NCI-H524 (cell line): ENCODE measurements at places on chromosomes 13 and 19.

DNA sequence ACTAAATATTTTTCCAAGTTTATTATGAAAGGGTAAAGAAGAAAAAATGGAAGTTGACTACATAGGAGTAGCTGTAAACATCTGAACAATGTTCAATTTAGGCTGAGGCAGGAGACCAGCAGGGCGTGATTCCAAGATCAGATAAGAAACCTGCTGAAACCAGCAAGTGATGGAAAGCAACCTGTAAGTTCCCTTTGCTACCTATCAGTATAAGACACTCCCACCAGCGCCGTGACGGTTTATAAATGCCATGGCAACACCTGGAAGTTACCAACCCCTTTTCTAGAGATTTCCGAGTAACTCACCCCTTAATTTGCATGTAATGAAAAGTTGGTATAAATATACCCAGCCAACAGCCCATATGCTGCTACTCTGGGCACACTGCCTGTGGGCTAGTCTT lies 1.1 kb upstream of the ZNF45 start:
- no peak for DNase-seq

GRCh38 chr13:23851106-23851505 lies 38.1 kb downstream of the MIPEP start:
- no peak for DNase-seq

GRCh38 chr13:77031656-77032243 lies 4.8 kb upstream of the FBXL3 start:
- DNase-seq = peak; percentile 90

GRCh38 chr19:6233827-6234511 lies 45.8 kb downstream of the MLLT1 start:
- DNase-seq = peak; percentile 7

- peak; percentile 62 for DNase-seq
Measured at GRCh38 chr13:77779552-77780272, 82.2 kb downstream of the SLAIN1 start.

GRCh38 chr19:41298348-41298964 lies 11.5 kb upstream of the CCDC97 start:
- no peak for DNase-seq

DNA sequence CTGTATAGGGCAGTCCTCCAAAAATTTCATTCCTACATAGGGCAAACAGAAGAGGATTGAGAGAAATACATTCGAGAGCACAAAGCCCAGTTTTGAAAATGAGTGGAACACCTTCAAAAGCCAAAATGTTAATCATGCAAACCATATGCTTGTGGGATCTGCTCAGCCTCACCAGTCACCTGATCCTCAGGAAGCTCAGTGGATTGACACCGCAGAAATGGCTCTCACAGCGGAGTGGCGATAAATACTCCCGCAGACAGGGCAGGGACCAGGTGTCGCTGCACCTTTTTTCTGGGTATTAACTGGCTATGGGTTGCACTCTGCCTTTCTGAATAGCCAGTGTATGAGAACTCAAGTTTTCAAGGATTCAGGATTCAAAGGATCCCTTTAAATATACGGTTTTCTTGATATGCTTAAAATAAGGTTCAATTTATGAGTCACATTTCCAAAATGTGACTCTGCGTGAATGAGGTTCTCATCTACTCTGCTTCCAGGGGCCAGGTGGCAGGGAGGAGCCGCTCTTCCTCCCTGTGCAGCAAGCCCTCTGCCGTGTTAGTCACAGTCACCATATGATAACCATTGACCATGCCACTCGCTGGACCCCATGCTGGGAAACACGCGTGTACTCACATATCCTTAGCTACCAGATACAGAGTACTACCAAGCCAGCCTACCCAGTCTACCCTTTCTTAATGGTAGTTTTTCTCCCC lies 18.3 kb upstream of the DHRS12 start:
- DNase-seq = peak; percentile 90

DNA sequence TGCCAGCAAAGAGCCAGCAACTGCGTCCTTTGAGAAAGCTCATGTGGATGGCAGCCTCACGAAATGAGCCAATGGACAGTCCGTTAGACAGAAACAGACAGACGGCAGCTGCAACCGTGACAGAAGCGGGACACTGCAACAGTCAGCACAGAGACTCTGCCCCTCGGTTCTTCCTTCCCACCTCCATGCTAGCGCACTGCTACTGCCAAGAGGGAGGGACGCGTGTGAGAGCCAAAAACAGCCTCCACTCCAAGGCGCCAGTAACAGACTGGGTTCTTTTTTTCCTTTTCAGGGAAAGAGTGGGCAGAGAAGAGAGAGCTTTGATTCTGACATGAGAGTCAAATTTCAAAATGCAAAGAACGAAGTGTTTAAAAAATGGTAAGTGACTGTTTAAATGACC lies 77.5 kb downstream of the SERP2 start:
- DNase-seq = no peak

DNA sequence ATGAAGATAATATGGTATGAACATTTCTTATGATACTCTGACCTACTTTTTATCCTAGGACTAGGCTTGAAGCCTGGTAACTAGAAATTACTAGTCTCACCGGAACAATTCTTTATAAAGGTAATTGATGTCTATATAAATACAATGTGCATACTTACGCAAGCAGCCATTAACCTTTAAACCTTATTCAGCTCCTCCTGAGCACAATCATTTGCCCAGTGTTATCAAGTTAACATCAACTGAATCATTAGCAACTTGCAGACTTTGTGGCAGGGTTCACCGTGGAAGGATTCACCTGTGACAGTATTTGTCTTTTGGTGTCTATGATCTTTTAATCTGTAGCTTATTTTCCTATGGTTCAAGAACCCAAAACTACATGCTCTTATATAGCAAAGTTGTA lies 508.6 kb upstream of the KLHL1 start:
- DNase-seq = no peak

GRCh38 chr19:56350416-56351045 lies 35.9 kb upstream of the ZSCAN5A start:
- DNase-seq = peak; percentile 10

GRCh38 chr13:106143392-106143791 lies 392.1 kb downstream of the EFNB2 start:
- DNase-seq = no peak

DNA sequence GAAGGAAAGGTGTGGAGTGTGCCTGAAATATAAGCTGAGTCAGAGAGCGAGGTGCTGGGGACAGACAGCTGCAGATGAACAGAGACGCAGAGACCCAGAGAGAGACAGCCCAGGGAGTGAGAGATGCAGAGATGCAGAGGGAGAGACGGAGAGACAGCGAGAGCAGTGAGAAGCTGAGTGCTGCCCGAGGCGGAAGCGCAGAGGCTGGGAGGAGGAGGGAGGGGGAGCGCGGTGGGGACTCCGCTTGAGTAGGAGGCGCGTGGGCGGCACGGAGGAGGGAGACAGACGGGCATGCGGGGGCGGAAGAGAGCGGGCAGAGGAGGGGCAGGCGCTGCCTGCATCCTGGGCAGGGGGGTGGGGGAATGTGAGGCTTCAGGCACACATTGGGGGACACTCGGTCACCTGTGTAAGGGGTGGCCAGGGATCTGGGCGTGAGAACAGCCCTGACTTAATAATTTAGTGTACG lies 25.7 kb downstream of the SLC8A2 start:
- peak; percentile 70 for DNase-seq

DNA sequence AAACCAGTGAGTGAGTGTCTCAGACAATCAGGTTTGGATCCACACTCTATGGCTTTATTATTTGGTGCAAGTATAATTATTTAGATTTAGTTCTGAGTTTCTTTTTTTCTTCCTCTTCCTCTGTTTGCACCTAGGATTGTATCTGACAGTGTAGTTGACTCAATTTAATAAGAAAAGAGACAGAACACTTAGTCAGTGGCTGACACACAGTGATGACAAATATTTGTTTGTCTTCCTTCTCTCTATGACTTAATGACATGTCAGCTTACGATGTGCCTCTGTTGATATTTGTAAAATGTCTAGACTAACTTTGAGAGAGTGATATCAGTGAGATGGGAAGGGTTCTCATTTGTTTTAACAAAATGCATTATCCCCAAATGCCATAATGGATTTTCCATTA lies 129.5 kb upstream of the SLC10A2 start:
- DNase-seq = no peak

GRCh38 chr19:2436384-2436783 lies 9.0 kb upstream of the TIMM13 start:
- DNase-seq = no peak

- DNase-seq = no peak
Measured at GRCh38 chr13:84962141-84962750, 837.0 kb downstream of the SLITRK6 start.

DNA sequence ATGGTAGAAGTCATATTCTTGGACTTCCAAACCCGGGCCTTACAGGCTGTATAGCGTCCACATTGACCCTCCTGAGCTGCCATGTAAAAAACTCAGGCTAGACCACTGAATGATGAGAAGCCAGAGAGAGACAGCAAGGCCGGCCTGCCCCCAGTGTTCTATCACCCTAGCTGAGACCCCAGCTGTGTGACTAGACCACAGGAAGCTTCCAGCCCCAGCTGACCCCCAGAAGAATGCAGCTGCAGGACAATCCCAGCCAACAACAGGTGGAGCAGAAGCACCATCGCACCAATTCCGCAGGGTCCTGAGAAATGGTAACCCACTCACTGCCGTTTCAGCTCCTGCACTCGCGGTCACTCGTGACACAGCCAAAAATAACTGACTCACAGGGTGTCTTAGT lies 2.9 kb upstream of the ATP11A start:
- DNase-seq = no peak

DNA sequence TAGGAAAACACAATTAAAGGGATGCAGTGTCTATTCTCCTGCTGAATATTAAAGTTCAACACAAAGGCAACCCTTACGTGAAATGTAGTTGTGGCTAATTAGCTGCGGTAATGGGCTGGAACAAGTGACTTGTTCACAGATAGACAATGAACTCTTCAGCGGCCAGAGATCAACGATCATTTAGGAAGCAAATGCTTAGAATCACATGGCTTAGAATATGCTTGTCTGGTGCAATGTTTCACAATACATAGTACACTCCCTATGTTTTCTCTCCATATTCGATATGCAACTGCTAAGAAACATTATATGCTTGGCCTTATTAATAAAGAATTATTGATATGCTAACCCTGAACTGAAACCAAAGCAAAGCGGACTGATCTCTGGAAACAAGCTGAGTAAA lies 25.7 kb upstream of the MTUS2 start:
- no peak for DNase-seq

GRCh38 chr13:45896285-45896684 lies 44.7 kb upstream of the SIAH3 start:
- no peak for DNase-seq

- no peak for DNase-seq
Measured at GRCh38 chr19:7928741-7929701, 3.1 kb upstream of the CTXN1 start.

GRCh38 chr13:37345391-37345790 lies 239.9 kb upstream of the CSNK1A1L start:
- no peak for DNase-seq

GRCh38 chr13:28867564-28867963 lies 47.4 kb downstream of the MTUS2 start:
- DNase-seq = no peak

DNA sequence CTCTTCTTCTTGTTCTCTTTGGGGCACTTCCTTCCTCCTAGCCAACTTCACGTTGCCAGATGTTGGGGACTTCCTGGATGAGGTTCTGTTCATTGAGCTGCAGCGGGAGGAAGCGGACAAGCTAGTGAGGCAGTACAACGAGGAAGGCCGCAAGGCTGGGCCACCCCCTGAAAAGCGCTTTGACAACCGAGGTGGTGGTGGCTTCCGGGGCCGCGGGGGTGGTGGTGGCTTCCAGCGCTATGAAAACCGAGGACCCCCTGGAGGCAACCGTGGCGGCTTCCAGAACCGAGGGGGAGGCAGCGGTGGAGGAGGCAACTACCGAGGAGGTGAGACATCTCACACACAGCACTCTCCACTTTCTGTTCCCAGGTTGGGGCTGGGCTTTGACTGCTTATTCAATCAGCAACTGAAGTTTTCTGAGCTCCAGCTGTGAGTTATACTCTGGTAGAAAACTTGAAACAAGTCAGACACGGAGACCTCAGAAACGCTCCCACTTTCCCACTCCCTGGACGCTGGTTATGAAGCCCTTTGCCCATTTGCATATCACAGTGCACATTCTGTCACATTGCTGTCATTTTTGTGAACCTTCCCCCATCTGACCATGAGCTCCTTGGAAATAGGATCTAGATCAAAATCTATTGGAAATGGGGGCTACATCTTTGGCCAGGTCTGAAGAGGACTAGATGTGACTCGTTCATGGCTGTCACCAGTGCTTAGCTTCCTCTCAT lies 7.2 kb upstream of the CCDC97 start:
- no peak for DNase-seq

GRCh38 chr19:7916103-7916954 lies 1.7 kb downstream of the TGFBR3L start:
- DNase-seq = no peak

DNA sequence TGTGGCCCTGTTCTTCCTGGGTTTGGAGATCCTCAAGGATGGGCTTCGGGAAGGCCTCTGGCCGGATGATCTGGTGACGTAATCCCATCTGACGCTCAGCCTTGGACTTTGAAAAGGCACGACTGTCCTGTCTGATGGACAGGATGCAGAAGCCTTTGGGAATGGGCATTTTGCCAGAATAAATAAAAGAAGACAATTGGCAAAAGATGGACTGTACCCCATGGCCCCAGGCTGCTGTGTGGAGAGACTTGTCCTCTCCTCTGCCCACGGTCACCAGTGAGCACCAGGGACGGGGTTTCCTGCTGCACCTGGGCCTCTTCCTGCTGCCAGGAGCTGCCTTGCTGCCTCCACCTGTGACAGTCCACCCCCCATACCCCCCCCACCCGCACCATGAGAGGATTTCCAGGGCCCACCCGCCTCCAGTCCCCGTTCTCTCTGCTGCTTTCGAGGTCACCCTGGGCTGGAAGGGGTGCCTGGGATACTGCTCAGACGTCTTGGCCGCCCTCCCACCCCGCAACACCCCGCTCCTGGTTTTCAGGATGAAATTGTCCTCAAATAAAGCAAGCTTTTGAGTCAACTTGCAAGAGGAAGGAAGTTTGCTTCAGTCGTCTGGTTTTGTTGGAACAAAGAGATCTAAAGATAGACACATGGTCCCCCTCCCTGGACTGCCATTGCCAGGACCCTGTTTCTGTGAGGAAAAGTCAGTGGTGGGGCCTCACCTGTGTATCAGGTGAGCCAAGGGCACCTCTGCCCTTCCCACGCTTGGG lies 40.9 kb downstream of the MCF2L start:
- DNase-seq = no peak

GRCh38 chr19:30497034-30497433 lies 124.8 kb downstream of the ZNF536 start:
- DNase-seq = no peak

GRCh38 chr19:49690656-49691242 lies at the start of gene CPT1C:
TSS of gene CPT1C (plus strand) at chr19:49691116. CDS start at chr19:49692253, 1,137 bp downstream.
- DNase-seq = peak; percentile 94

GRCh38 chr19:56136362-56136761 lies 4.7 kb upstream of the ZNF444 start:
- no peak for DNase-seq

DNA sequence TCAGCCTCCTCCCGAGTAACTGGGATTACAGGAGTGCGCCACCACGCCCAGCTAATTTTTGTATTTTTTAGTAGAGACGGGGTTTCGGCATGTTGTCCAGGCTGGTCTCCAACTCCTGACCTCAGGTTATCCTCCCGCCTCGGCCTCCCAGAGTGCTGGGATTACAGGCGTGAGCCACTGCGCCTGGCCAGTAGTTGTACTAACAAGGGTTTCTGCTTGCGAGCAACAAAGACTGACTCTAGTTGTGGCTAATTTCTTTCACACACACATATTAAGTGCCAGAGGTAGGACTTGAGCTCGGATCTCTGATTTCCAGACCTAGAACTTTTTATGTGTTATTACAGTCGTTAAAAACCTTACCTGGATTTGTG lies 635 bp upstream of the PCCA start:
- no peak for DNase-seq
